ENCODE measurements at places on chromosomes 2 and 18.

DNA sequence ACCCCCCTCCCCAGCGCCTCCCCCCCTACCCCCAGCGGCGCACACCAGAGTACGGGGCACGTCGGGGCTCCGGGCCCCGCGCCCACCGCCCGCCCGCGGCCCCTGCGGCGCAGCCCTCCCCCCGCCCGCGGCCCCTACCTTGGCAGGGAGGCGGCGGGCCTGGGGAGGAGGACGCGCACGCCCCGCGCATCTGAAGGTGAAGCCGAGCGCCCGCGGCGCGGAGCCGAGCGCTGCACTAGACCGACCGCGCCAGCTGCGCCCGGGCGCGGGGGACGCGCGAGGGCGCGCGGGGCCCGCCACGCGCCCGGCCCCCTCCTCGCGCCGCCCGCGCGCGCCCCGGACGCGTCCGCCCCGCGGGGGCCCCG lies at the start of gene ZNF516:
TSS of gene ZNF516 (minus strand) at position 237 of the 365 bp plus-strand sequence. CDS start 52,188 bp downstream, outside the sequence.
- peak; percentile 56 for DNase-seq

DNA sequence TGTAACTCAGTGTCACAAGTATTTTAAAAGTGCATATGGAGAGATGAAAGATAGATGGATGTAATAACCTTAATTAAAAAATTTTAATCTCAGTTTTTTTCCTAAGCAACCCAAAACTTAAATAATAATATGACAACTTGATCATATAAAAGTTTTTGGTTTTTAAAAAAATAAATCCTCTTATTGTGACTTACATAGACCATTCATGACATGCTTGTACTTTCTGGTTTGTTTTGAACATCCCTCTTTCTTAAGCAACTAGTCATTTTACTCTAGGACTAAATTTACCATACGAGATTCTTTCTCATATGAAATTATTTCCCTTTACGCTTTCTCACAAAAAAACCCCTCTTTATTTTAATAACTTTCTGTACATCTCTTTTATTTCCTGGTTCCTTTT lies 6.5 kb upstream of the PLA2R1 start:
- DNase-seq, result no peak

DNA sequence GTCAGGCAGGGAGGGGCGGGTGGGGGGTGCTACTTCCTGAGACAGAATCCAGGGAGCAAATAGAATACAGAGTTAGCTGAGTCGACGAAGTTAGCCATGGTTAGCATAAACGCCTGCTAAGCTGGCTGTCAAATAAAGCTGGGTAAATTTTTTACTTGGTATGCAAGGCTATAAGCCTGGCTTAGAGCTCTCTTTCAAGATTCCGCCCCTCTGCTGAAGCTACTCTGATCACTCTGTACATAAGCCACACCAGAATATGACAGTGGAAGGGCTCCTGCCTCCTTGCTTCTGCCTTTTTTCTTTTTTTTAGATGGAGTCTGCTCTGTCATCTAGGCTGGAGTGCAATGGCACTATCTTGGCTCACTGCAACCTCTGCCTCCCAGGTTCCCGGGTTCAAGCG lies 58.3 kb downstream of the CYRIA start:
- no peak for DNase-seq

DNA sequence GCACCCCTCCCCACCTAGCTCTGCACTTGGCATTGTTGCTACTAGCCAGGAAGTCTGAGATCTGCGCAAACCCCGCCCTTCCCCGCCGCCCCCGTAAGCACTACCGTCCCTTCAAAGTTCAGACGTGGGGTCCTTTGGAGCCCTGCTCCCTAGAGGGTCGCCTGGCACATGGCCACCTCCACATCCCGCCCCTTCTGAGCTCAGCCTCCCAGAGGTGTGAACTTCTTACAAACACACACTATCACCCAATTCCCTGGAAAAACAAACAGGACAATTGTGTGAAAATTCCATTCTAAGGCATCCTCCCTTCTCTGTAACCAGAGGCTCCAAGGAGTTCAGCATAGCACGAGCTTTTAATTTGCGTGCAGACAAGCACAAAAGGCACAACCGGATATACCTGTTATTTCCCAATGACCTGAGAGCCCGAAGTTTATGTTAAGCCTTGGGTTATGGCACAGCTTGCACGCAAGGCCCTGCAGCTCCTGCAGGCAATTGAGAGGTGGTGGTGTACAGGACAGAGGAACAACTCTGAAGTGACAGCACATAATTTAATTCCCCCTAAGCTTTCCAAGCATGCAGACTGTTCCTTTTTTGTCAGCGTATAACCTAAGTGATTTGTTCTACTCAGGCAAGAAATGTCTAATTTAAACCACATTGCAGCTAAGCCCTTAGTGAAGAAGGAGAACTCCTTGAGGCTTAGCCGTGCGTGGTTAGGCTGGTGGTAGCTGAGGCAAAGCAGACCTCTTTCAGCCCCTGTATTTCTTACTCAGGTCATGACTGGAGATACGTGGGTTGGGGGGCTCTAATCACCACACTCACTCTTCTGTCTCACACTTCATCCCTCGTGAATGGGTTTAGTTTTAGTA lies 20.3 kb upstream of the CYP1B1 start:
- DNase-seq, result no peak

DNA sequence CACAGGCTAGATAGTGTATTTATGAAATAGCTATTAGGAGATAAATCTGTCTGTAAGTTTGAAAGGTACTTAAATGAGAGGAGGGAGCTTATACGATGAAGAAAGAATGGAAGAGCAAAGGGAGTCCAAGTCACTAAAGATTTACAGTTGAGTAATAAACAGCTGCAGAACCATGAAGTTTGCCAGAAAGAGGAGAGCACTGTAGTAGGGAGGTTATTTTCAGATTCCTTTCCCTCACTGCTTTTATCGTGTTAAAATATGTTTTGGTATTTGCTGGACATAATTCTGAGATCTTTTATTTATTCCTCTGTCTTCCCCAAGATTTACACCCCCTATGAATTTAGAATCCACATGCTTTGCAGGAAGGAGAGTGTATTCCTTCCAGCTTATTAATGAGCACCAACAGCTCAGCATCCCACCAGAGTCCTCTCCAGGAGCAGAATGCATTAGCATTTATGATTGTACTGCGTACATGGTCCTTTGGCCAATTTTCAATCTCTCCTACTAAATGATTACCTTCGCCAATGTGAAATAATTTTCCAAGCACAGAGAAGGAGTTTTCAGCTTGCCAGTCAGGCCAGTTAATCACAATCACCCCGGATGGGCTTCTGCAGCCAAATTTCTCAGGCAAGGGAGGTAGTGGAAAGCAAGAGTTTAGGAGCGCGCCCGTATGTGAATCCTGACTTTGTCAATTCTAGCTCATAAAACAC lies 297.0 kb downstream of the NBAS start:
- no peak for DNase-seq

DNA sequence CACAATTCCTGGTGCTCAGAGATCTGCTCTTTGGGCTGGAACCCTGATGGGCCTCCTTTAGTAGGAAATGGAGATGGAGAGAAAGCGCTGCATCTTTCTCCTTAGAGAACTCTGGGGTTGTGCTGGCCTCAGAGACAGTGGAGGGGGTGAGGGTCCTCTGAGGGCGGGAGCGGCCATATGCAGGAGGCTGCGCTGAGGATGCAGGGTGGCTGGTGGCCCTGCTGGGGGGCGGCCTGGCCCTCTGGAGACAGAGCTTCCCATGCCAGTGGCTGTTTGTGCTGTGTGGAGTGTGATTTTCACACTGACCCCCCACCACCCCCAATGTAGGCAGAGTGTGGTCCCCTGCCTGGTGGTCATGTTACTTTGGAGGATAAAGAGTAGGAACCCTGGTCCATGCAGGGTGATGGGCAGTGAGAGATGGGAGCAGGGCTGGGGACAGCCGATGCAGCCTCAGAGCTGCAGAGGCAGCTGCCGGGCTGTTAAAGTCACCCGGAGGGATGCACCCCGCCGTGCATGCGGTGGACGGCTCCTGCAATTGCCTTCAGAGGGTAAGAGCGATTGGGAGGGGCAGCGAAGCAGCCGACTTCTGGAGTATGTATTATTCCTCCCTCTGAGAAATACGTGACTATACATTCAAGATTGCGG lies 194.6 kb downstream of the FAM210A start:
- DNase-seq, result no peak

GRCh38 chr18:9643549-9643948 lies 29.2 kb upstream of the PPP4R1 start:
- DNase-seq, result peak; percentile 67

DNA sequence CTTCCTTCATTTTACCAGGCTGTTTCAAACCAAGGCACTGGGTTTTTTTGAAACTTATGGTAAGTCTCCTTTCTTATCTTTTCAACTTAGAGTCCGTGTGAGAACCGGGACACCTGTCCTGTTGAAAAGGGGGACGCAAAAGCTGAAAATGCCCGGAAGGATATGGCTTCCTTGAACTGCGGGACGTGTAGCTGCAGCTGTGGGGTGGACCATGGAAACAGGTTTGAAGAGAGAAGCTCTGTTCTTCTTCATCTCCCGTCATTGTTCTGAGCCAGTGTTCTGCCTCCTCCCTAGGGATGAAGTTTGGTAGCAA lies 29.5 kb upstream of the DNAJC27 start:
- DNase-seq, result no peak

DNA sequence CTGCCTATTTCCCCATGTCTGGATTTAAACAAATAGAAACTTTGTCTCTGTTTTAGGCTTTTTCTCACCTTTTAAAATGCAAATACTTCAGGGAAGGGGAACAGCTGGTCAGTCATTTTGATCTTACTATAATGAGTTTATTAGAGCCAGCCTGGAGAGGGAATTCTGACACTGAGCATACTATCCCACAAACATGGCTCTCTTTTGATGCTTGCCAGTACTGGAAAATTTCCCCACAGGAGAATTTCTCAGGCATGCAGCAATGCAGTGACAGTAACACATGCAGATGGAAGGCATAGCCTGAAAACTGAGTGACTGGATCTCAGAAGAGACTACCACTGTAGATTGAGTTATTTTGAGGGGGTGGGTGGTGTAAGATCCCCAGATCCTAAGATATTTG lies 974.3 kb upstream of the CELF4 start:
- DNase-seq, result no peak

- DNase-seq, result no peak
Measured at GRCh38 chr2:73021371-73022010, 50.0 kb downstream of the SFXN5 start.

DNA sequence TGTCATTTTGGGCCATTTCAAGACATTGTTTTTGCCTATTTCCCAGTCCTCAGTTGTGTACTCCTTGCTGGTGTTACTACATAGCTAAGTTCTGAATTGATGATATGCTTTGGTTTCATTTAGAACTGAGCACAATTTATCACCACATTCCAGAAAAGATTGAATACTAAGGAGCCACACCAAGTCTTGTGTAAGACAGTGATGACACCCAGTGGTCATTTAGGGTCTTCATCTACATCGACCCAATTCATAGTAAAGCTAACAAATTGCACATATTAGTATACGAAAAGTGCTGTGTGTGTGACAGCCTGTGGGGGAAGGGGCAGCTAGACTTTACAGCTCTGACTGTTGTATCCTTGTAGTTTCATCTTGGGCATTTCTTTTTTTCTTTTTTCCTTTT lies 10.9 kb upstream of the DLX2 start:
- peak; percentile 5 for DNase-seq

GRCh38 chr2:184452907-184453306 lies 145.4 kb upstream of the ZNF804A start:
- no peak for DNase-seq

DNA sequence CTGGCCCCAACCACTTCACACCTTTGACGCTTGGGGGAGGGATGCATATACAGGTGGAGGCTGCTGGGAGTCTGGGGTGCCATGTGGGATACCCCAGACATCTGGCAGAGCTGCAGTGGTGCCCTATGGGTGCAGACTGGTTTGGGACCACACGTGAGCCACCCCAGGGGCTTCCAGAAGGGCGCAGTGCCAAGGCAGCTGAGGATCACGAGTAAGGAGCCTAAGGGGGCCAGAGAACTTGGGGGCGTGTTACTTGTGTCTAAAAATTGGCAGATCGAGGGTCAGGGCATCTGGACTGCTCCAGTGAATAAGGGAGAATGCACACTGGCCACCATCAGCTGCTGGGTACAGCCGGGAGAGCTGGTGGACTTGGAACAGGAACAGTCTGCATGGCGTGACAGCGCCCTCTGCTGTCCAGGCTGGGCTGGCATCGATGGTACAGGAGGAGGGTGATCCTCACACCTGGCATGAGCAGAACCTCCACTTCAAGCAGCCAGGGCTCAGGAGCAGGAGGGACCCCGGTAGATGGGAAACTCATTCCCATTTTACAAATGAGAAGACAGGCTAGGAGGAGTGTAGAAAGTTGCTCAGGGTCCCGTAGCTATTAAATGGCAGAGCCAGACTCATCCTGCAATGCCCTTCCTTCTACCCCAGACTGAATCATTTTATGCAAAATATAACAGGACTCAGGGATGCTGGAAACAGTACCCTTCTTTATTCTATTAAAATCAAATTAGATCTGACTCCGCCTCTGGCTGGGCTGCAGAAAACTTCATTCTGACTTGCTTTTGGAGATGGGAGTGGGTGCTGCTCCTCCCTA lies 60.4 kb downstream of the ATOH8 start:
- DNase-seq, result peak; percentile 81

- DNase-seq, result no peak
Measured at GRCh38 chr2:222907790-222908441, 47.1 kb downstream of the ACSL3 start.

GRCh38 chr18:36728345-36728744 lies 100.5 kb downstream of the TPGS2 start:
- DNase-seq, result no peak

GRCh38 chr2:18369760-18370159 lies 190.7 kb downstream of the RDH14 start:
- no peak for DNase-seq

GRCh38 chr2:240876035-240876474 lies 7.4 kb downstream of the AGXT start:
- DNase-seq, result no peak

GRCh38 chr2:232584238-232584637 lies 33.7 kb downstream of the EIF4E2 start:
- DNase-seq, result no peak

DNA sequence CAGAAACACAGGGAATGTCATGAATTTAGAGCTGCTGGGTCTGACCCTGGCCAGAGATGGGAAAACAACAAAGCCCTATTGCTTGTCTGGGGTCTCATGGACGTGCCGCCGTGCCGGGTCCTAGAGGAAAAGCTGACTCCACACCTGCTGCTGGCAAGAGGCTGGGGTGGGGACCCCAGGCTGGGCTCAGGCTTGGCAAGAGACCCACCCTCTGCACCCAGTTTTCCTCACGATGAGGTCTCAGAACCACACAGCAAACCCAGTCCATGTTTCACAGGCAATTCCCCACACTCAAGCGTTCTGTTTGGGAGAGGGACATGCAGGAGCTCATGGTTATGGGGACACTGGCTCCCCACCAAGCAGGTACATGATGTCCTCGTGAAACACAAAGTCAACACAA lies 367.3 kb upstream of the SALL3 start:
- no peak for DNase-seq

DNA sequence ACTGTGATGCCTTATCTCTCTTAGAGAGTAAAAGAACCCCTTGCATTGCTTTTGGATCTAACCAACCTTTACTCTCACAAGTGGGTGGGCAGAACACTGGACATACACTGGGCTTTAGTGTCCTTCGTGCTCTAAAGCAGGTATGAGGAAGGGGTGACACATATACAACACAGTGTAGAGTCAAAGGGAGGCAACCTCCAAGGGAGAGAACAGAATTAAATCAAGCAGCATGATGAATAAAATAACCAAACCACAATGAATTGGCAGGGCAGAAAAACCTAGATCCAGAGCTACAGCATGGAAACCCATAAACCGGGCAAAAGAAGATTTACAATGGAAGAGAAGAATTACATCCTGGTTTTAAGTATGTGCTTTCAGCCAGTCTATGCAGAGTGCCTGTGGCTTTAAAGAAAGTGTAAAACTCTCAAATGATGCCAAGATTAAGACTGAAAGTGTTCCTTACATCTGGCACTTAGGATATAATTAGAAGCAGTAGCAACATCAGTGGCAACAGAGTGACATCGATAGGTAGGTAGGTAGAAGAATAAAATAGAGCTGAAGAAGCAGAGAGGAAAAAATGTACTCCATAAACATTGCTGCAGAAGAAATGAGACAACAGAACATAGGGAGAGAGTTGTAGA lies 191.7 kb upstream of the ZC3H15 start:
- DNase-seq, result no peak
